ENCODE measurements at places on chromosomes 11 and 22.

DNA sequence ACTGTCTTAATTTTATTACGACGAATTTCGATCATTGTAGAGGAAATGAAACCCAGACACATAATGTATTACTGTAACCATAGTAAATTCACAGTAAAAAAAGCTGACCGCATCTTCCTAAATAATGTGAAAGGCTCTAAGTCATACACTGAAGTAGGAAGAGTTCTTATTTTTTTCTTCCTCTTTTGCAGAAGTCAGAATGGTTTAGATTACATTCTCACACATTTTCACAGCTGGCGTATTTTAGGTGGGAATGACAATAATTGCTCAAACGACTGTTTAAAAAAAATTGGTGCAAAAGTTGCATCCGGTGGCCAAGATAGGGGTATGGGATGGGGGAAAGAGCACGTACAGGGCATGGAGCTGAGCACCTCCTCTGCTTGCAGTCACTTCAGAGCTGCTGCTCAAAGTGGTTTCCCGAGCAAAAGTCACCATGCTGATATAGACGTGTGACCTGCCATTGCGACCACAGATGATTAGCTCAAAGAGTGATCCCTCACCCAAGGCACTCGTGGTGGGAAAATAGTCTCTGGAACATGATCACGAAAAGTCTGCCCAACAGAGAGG lies 35.3 kb downstream of the MMP13 start:
- no peak for DNase-seq

GRCh38 chr11:123228496-123229163 lies 33.6 kb upstream of the CLMP start:
- no peak for DNase-seq

- peak; percentile 83 for DNase-seq
Observed at GRCh38 chr22:33747576-33748180, 172.6 kb downstream of the LARGE1 start.

DNA sequence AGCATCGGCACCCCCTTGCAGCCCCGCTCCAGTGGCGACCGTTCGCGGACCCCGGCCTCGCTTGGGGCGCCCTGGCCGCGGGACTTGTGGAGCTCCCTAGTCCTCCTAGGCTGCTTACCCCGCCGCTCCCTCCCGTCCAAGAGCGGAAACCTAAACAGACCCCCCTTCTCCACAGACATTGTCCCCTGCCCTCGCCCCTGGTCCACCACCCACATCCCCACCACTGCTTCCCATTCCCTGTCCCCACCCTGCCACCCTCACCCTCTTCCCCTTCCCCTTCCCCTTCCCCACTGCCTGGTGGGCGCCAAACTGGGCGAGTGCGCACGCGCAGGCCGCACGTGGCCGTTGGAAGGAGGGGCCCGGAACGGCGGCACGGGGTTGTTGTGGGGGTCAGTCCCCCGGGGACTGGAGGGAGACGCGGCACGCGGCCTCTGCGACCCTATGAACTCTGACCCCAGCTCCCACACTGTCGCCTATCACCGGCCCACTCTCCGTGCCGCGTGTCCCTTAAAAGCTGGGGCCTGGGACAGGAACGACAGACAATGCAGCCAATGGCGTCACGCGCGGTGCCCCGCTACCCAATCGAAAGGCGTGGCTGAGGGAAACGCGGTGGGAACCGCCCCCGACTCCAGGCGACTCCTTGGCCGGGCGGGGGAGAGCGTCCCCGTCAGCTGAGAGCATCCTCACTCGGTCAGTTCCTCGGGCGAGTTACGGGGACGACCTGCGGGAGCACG lies at the start of gene SNX32:
SNX32 (plus strand) TSS at position 667 of the 734 bp plus-strand sequence. CDS start 103 bp downstream, outside the sequence.
- DNase-seq = peak; percentile 94

GRCh38 chr11:87871056-87871455 lies 304.2 kb downstream of the RAB38 start:
- no peak for DNase-seq

DNA sequence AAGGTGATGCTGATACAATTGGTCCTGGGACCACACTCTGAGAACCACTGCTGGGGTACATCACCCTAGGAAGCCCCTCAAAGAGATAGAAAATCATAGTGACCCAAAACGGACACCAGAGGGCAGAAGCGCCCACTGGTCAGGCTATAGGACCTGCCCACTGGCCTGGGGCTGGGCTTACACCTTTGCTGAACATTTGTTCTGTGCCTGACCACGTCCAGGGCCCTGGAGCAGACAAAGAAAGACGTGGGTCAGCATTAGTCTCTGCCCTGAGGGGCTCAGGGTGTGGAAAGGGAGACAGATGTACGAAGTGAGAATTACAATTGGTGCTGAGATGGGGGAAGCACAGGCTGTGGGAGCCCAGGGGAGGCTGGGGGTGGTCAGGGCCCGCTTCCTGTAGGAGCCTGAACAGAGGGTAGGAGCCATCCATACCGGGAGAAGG lies 14.4 kb upstream of the SERPINH1 start:
- DNase-seq = peak; percentile 40

DNA sequence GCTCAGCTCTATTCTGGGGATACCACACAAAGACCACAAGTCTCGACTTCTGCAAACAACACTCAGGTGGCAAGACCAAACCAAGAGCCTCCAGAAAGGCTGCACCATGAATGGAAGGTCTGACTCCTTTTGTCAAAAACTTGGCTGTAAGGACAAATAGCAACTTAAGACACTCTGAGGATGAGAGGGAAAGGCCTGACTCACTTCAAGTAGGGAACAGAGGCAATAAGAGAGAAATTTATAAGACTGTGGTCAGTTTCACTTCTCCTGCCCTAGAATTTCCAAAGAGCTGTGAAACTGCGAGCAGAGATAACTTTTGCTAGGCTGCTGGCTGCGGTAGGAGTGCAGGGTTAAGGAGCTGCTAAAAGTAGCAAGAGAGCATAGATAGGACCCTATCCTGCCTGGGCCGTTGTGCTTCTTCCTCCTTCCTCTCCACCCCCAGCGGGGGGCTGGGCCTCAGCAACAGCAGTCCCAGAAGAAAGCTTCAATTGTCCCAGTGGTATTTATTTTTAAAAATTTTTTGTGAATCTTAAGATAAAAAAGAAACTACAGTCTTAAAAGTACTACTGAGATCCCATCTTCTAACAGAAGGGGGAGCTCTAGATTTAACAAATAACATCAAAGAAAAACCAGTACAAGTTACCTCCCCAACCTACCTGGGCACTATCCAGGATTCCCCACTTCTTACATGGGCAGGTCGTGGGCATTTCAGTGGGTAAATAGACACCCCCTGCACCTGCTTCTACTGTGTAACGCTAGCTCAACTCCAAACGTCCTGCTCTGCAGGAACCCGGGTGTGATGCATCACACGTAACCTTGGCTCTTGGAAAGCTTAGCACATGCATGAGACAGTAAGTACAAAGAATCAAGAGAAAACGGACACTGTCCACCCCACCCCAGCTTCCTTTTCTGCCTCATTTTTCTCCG lies 66.4 kb downstream of the SGSM3 start:
- DNase-seq = peak; percentile 27

- no peak for DNase-seq
Observed at GRCh38 chr11:1075341-1075911, 752 bp downstream of the MUC2 start.

Measured in NCI-H345 (cell line).